GM04503 (cell line): ENCODE measurements at places on chromosomes 4 and X.
A peak's percentile ranks its signal among the peaks of the same experiment; 100 is the strongest.

- DNase-seq: no peak
Measured at GRCh38 chr4:170030121-170030520, 3.9 kb upstream of the MFAP3L start.

GRCh38 chrX:137432609-137433008 lies 133.3 kb upstream of the ZIC3 start:
- DNase-seq: no peak

GRCh38 chrX:45322382-45322781 lies 121.7 kb upstream of the DIPK2B start:
- peak; percentile 69 for DNase-seq

- no peak for DNase-seq
Measured at GRCh38 chr4:185811509-185812364, at the start of gene SORBS2. Gene SORBS2 (minus strand): TSS chr4:185812194. CDS start chr4:185690571, 121,623 bp downstream.

DNA sequence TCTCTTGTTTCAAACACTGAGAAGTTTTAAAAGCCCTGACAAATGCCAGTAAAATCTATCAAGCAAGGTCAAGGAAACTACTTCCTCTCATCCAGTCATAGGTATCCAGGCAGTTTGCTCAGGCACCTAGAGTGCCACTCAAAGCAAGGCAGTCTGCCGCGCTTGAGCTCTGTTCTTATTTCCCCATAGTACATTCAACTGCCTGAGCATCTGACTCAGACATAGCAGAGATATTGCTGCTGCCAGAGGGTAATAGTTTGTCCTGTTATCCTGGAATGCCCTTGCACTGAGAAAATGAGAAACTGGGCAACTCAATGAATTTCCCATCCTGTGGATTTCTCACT lies 16.1 kb upstream of the ATP8A1 start:
- DNase-seq: peak; percentile 21

GRCh38 chr4:153758136-153758535 lies 1.7 kb downstream of the RNF175 start:
- DNase-seq: no peak
